ENCODE measurements at places on chromosomes 1 and 21. TPM values are rescaled to one million over a fixed set of nuclear protein-coding genes. Genes with fewer than 3 reads are reported as not detected.

- no peak for DNase-seq
Measured at GRCh38 chr1:156859523-156860112, 701 bp upstream of the INSRR start.

GRCh38 chr1:39680751-39681150, 8.8 kb upstream of the NT5C1A start:
- no peak for DNase-seq

GRCh38 chr1:216903382-216903740, 180.1 kb upstream of the ESRRG start:
- no peak for DNase-seq

- peak; percentile 56 for DNase-seq
Measured at GRCh38 chr1:183279835-183280234, 93.8 kb downstream of the LAMC2 start.

DNA sequence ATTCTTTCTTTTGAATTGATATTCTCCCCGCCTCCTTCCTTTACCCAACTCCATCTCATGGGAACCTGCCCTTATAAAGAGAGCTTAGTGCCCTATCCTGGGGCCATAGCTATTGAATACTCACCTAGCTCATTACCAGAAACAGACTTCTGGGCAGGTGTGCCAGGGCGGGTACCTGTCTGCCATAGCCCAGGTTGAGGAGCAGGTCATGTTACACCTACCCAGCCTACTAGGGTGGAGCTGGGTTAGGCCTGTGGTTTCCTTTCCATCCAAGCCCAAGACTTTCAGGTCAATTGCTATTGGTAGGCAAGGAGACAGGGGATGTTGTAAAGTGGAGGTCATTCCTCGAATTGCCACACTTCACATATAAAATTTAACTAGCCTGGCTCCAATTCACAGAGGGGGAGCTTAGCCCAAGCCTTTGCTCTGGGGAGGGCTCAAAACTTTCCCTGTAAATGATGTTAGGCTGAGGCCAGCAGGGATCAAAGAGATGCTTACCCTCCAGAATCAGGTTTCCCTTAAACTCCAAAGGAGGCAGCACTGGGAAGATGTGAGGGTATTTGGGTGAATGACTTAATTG, 87.1 kb upstream of the IPO9 start:
- no peak for DNase-seq

DNA sequence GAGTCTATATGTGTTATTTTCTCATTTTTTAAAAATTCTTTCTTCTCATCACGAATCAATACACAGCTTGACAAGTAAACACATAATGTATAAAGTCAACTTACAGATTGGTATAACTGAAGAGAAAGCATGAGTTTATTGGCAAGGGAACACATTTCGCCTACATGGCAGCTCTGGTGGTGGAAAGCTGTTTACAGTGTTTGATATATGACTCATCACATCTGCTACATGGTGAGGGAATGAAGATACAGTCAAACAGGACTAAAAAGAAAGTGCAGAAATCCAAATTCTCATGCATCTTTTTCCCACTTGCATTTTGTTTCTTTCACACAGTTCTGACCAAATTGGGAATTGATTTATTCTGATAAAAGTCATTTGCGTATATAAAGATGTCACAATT, 122.2 kb upstream of the ADGRL4 start:
- no peak for DNase-seq

GRCh38 chr1:205800427-205800826, 12.6 kb downstream of the SLC41A1 start:
- DNase-seq, result no peak

GRCh38 chr1:156144742-156145141, 8.6 kb upstream of the SEMA4A start:
- no peak for DNase-seq

DNA sequence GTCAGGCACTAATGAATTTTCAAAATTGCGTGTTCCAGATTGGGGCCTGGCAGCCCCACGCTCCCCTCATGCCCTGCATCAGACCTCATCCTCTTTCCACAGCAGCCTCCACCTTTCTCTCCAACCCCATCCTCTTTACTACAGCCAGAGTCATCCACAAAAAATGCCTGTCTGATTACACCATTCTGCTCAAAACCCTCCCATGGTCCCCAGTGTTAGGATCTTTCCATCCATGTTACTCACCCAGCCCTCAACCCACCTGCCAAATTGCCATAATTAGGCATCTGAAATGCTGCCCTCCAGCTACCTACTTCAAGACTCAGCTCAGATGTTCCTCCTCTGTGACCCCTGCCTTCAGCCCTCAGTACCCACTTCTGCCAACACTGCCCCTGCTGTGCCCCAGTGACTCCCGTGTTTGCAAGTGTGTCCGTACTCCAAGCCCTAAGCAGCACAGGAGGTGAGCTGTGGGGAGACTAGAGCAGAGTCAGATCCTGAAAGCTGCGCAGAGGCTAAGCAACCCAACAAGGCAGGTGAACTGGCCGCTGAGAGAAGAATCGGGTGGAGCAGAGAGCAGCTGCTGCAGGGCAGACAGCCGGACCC, 715 bp upstream of the ARTN start:
- DNase-seq, result no peak

DNA sequence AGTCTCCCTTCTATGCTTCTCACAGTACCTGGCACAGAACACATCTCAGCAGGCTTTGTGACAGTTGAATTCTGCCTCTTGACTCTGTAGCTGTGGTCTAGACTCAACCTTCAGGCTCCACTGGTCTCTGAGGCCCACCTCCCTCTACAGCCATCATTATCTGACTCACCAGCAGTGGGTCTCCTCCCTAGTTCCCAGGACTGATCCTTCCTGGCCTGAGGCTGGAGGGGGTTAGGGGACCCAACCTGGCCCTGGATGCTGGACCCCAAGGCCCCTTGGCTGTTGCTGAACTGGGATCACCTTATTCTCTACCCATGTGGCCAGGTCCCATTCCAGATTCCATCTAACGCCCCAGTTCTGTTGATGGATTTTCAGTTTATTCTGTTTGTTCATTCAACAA, 43.1 kb upstream of the FOXO6 start:
- no peak for DNase-seq

GRCh38 chr1:229562686-229563085, 4.2 kb upstream of the ABCB10 start:
- DNase-seq, result no peak

DNA sequence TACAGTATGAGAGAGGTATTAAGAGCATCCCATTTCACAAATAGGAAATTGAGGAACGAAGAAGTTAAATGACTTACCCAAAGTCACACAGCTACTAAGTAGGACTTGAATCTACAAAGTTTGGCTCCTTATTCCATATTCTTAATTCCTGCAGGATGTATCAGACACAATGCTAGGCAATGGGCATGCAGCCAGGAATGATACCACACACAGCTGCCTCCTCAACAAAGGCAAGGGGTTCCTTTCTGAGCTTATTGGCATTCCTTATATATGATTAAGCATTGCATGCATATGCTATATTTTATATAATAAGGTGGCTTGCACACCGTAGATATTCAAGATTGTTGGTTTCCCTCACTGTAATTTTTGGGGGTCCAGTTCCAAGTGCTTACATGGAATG, 34.2 kb upstream of the JUN start:
- DNase-seq, result peak; percentile 96

DNA sequence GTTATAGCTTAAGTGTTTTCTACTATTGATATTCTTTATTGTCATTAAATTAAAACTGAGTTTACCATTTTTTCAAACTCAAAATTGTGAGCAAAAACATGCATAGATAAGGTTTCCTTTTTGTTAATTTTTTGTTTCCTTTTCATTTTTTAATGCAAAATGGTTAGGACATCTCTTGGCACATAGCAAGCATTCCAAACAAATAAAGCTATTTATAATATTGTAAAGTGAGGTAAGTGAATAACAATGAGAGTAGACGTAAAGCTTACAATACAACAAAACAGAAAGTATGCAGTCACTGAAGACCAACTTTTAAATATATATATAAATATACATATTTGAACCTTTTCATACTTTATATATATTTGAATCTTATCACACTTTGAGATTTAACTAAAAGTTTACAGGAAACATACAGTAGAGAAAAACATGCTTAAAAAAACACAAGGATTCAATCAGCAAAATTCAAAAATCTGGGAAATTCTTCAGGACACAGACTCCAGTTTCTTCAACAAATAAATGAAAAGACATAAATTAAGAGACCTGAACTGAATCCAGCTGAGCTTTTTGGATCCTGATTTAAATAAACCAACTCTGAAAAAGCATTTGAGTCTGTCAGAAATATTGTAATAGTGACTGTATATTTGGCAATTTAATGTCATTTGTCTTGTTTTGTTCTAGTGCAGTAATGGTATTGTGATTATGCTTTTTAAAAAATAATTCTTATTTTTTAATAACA, 67.5 kb upstream of the SAMSN1 start:
- no peak for DNase-seq

DNA sequence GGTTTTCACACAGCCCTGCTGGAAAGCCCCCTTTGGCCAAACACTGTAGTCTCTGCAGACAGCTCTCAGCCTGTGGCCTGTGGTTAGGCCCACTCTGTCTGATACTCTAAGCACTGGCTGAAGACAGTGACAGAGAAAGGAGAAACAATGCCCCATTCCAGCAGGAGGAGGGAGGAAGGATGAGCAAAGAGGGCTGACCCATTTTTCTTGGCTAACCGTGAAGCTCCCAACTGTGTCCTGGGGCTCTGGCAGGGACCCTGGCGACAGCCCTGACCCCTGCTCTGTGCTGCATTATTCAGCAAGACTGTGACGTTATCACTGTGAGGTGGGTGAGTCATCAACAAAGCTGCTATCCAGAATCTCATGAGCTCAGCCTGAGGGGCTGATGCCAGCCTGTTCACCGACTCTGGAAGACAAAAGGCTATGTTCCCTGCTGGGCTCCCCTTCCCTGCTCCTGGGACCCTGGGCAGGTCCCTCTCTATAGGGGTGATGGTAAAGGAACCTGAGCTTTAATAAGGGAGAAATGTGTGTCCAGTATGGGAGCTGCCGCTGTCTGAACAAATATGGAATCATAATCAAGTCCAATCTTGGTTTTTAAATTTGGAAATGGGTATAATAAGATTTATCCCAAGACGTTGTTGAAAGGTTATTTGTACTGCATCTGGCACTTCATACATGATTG, 107.0 kb downstream of the RHOU start:
- peak; percentile 88 for DNase-seq

DNA sequence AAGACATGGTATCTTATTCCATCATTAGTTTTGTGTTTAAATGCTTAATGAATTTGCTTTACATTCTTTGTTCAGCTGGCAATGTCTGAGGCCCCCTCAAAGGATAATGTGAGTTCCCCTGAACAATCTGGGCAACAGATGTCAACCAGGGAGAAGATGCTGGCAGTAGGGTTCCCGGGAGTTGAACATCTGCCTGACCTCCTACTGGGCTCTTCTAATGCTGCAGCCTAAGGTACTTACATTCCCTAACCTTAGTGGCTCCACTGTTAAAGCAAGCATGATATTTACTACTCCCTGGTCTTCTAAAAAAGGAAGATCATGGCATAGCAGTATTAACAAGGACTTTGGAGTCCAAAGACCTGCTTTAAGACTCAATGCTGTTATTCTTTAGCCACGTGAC, 574.9 kb upstream of the NR5A2 start:
- DNase-seq, result no peak

DNA sequence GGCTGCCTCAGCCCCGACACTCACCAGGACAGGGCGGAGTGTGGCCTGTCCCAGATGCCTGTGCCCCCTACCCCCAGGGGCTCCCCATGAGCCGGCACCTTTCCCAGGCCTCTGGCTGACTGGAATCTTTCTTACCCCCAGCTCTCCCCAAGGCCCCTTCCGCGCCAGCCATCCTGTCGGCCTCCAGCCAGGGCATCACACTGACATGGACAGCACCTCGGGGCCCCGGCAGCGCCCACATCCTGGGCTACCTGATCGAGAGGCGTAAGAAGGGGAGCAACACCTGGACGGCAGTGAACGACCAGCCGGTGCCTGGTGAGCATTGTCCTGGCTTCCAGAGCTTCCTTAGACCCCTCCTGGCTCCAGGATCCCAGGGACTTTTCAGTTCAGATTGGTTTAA, 26.5 kb downstream of the IGFN1 start:
- peak; percentile 41 for DNase-seq

GRCh38 chr1:210123383-210123782, 109.2 kb upstream of the SERTAD4 start:
- DNase-seq, result no peak

DNA sequence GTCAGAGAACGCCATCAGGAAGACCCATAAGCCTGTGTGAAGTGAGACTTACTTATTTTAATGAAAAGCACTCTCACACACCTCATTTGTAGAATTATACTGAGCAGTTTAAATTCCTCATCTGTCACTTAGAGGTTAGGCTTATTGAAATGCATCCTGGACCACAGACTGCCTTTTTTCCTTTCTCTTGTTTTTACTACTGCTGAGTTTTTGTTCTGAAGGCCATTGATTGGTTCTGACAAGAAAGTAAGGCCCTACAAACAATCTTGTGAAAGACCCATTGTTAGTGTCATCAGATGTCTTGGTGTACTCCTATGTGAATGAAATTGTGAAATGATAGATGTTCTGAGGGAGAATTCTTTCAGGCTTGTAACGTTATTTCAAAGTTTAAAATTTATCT, 1343.3 kb upstream of the ADGRL2 start:
- no peak for DNase-seq

DNA sequence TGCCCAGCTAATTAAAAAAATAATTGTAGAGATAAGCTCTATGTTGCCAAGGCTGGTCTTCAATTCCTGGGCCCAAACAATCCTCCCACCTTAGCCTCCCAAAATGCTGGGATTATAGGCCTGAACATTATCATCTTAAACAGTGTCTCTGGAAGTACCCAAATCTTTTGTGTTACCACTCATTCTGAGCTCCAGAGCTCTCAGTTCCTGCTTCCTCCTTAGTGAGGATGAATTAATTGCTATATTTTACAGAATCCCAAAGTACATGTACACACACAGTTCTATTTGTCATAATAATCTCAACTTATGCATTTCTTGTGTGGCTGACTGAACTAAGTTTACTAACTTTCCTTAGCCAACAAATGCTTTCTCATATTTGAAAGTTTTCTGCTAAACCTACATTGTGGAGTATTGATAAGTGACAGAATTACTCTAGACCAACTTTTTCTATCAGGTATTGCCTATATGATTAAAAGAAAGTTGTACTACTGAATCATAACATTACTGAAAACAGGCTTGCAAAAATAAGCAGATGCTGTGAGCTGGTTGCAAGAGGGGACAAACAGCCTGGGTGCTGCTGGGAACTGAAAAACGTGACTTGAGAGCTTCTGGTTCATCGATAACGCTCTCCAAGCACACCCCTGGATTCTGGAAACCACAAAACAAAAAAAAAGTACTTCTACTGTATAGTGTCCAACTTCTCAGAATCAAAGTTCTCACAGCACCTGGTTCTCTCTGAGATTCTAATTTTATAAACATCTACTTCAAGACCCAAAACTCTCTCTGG, 15.3 kb downstream of the VAV3 start:
- DNase-seq, result no peak

S100B gene
- not detected for total RNA-seq

TRIM46 gene
- total RNA-seq, result 1.1 TPM

GBP3 gene
- total RNA-seq, result 31.0 TPM

F13B gene
- total RNA-seq, result not detected

ELAPOR1 gene
- total RNA-seq, result 1.2 TPM

SPRR5 gene
- not detected for total RNA-seq

CCDC27 gene
- not detected for total RNA-seq

MRPS6 gene
- 23.6 TPM for total RNA-seq

PSMA5 gene
- total RNA-seq, result 104 TPM

SELP gene
- total RNA-seq, result not detected

EFNA3 gene
- 0.21 TPM for total RNA-seq
